SW480 (cell line): ENCODE measurements at places on chromosomes 16 and 17.

GRCh38 chr16:87046235-87046634, 271.0 kb downstream of the C16orf95 start:
- DNase-seq, result no peak

DNA sequence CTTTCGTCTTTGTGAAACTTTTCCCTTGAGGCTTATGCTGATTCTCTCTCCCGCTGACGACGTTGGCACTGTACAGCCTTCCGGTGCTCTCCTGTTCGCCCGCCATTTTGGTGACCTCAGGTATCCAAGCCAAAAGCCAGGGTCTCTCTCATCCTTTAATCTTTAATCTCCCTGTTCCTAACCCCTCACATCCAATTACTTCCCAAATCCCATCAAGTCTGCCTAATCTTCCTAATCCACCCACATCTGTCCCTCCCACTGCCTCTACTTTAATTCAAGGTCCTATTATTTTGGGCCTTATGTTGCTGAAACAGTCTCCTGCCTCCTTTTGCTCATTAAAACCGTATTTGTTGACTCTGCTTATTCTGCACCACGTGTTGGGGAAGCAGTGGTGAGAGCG, 7.3 kb downstream of the WRAP53 start:
- no peak for DNase-seq

GRCh38 chr17:33052856-33053255, 61.2 kb downstream of the SPACA3 start:
- DNase-seq, result no peak

- no peak for DNase-seq
Measured at GRCh38 chr17:61565213-61565612, 25.8 kb downstream of the NACA2 start.

GRCh38 chr16:77468831-77469230, 34.0 kb upstream of the ADAMTS18 start:
- no peak for DNase-seq

GRCh38 chr17:31392856-31393748, 1.6 kb downstream of the RAB11FIP4 start:
- no peak for DNase-seq

DNA sequence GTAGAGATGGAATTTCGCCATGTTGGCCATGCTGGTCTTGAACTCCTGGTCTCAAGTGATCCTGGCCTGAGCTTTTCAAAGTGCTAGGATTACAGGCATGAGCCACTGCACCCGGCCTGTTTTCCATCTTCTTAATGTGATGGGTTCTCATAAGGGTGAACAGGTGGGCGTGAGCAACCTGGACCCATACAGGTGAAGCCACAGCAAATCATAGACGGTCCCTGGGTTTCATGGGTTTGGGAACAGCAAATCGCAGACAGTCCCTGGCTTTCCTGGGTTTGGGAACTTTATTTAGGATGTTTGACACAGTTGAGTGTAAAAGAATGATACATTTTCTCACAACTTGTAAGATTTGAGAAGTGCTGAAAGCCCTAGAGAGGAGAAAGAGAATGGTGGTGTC, 12.9 kb upstream of the MEIOB start:
- DNase-seq, result no peak

DNA sequence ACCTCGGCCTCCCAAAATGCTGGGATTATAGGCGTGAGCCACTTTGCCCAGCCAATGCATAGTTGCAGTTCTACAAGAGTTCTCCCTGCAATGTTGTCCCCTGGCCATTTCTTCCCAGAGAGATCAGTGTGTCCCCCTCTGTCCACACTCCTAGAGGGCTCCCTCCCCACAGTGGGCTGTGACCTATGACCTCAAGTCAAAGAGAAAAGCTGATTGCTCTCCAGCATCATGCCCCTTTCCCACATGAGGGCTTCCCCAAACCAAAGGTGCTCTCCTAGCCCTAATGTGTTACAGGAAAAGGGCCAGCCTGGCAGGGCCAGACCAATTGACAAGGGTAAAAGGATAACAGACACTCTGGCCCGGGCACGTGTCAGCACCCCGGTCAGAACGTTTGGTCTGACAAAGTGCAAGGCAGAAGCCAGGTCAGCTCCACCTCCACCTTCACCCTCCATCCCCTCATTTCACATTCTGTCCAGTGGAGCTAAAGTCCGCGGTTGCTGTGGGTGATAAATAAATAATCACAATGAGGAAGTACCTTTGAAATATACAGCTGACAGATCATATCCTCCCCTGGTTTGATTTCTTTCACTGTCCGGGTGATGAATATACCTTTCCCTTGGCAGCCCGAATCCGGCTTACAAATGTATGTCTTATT, 17.8 kb downstream of the TTLL6 start:
- DNase-seq, result peak; percentile 24

DNA sequence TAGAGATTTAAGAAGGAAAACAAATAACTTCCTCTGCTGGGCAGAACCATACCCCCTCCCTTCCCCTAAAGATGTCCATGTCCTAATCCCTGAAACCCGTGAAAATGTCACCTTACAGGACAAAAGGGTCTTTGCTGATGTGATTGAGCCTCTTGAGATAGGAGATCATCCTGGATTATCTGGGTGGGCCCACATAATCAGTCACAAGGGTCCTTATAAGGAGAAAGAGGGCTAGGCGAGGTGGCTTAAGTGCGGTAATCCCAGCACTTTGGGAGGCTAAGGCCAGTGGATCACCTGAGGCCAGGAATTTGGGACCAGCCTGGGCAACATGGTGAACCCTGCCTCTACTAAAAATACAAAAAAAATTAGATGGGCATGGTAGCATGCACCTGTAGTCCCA, 12.0 kb upstream of the SLC39A11 start:
- no peak for DNase-seq

DNA sequence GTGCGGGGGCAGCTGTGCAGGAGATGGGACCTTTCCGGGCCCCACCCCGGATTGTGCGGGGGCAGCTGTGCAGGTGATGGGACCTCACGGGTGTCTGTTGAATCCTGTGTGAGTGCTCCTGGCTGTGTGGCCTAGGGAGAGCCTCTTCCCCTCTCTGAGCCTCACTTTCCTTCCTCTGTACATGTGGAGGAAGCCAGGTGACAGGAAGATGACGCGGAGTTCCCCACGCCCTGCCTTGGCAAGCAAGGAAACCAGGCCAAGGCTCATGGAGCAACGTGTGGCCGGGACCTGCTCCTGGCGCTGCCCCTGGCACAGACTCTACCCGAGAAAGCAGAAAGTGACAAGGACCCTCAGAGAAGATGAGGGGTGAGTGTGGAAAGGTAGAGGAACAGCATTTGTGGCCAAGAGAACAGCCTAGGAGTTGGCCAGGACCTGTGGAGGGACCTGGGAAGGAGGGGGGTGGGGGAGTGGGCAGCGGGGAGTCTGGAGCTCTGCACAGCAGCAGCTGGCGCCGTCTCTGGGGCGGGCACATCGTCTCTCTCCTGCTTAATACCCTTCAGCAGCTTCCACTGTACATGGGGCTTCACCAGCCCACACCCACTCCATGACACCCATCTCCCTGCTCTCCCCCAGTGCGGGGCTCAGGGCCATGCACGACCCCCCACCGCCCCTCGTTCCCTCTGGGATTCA, 38.4 kb upstream of the PABPN1L start:
- no peak for DNase-seq
